Nucleus accumbens (tissue), 56 donors: ENCODE measurements at places on chromosomes 1 and 21.

- no peak for DNase-seq
These were observed 168.0 kb upstream of the RAB4A start for GRCh38 chr1:229102741-229103391.

DNA sequence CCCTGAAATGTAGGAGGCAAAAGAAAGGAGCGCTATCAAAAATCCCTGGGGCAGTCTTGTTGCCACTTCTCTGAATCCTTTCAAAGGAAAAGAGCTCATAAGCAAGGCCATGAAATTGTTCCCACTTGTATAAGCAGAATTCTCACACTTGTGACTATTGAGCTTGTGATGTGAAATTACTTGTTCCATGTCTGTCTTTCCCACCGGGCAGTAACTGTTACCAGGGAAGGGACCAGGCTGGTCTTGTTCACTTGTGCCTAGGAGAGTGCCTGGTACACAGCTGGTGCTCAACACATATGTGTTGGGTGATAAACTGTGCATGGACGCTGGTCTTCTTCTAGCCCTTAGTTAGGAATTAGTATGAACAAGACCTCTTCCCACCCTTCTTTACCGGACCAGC, 150.6 kb downstream of the CDC7 start:
- DNase-seq, result no peak

GRCh38 chr1:151455231-151455630, 4.1 kb downstream of the POGZ start:
- no peak for DNase-seq

- DNase-seq, result no peak
These were observed 478.1 kb downstream of the TTLL7 start for GRCh38 chr1:83520797-83521196.

DNA sequence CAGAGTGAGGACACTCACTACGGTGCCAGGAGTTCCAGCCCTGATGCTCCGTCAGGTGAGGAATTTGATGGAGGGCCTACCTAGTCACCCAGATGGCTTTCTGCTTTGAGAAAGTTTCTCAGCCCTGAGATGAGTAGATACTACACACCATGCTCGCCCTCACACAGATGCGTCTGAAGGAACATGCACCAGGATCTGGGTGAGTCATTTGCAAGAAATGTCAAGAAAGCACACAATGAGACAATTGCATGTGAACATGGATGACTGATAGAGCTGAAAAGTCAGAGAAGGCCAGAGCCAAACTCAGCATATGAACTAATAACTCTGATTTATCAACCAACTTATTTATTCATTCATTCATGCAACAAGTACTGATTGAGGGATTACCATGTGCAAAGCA, 483.9 kb downstream of the OMA1 start:
- DNase-seq, result no peak

DNA sequence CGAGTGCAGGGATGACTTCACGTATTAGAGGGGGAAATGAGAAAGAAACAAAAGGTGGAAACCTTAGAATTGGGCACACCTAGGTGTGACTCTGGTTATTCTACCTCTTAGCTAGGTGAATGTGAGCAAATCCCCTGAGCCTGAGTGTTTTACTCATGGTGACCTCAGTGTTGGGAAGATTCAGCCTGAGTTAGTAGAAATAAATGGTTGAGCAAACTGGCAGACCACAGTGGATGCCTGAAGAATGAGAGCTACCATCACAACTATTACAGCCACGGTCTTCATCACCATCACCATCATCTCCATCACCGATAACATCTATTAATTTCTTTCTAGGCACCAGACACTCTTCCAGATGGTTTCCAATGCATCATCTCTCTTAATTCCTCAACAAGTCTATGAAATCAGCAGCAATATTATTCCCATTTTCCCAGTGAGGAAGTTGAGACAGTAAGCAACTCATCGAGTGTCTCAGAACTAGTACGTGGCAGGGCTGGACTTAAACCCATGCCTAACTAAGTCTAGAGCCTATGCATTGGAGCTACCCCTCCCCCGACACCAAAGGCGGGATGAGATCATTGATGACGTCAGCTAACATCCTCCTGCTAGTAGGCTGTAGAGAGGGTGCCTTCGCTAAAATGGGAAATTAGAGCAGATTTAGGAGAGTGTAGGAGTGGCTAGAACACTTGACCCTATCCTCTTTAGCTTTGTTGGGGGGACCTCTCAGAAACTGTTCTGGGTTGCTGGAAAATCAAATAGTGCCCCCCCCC, 7.9 kb upstream of the KAZN start:
- DNase-seq, result no peak

DNA sequence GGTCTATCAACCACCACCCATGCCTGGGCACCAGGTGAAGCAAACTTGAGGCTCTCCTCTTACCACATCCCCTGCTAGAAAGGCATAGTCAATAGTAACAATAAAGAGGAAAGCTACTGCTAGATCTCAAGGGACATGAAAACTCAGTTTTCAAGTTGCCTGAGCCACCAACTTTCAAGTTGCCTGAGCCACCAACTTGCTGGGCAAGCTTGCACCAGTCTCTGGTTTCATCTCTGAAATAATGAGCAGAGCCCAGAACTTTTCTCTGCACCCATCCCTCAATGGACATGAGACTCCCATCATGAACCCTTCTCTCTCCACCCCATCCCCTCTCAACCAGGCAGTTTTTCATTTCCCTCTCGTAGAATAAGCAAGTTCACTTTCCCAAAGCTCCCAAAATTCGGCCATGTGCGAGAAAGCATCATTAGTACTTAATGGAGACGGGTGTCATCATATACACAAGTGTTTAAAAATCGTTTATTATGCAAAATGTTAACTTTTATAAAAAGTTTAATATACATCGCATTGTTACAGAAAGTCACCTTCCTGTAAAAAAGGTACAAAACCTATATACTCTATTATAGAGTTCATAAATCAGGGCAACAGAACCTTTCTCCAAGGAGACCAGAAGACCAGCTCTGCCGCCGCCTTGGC, 1.7 kb downstream of the ID3 start:
- no peak for DNase-seq

DNA sequence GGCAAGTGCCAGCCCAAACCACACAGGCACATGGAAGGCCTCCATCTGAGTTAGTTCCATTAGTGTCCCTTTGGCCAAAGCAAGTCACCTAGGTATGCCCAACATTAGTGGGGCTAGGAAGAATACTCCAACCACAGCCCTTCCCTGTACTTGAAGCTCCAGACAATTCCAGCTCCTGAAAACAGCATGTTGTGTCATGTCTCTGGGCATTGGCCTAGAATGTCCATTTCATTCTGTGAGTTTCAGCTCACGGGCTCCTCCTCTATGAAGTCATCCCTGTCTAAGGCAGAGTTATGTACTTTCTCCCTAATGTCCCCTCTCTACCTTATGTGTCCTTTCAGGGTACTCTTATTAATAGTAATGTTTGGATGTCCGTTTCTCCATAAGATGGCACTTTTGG, 96.5 kb upstream of the SPATA6 start:
- DNase-seq, result no peak

GRCh38 chr1:202266061-202266765, 72.6 kb downstream of the LGR6 start:
- no peak for DNase-seq

- DNase-seq, result no peak
These were observed 64.3 kb downstream of the TMEM53 start for GRCh38 chr1:44609768-44610526.

DNA sequence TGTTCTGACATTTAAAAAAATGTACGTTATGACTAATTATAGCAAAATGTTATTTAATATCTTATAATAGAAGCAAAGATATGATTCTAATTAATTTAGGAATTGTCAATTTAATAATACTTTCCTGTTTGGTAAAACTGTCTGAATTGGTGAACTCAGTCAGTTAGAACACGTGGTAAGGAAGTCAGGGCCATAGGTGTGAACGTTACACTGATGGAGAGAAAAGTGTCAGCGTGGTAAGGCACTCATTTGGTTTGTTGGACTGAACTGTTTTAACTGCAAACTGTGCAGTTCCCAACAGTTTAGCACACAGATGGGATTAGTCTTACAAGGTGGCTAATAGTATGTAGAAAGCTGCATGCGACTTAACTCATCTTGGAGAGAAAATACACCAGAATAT, 102.9 kb downstream of the EPB41 start:
- no peak for DNase-seq

DNA sequence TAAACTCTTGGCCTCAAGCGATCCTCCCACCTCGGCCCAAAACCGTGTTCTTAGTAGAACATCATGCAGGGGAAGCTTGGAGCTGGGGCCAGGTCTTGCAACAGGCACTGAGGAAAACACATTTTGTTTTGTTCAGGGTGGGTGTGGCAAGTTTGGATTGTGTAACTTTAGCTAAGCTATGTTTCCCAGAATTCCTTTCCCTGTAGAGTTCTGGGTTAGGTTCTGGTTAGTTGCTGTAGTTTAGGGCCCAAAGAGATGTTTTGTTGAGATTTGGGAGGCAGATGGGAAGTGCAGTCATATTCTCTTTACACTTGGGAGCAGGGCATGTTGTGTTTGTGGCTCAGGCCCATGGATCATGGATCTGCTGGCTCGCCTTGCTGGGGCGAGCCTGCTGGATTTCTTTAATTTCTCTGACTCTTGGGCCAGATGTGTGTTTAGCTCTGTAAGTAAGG, 24.0 kb downstream of the PLA2G5 start:
- no peak for DNase-seq

GRCh38 chr1:47951026-47951425, 46.2 kb downstream of the TRABD2B start:
- DNase-seq, result peak; percentile 76

- DNase-seq, result no peak
These were observed 59.6 kb downstream of the DMRTB1 start for GRCh38 chr1:53518775-53519174.

DNA sequence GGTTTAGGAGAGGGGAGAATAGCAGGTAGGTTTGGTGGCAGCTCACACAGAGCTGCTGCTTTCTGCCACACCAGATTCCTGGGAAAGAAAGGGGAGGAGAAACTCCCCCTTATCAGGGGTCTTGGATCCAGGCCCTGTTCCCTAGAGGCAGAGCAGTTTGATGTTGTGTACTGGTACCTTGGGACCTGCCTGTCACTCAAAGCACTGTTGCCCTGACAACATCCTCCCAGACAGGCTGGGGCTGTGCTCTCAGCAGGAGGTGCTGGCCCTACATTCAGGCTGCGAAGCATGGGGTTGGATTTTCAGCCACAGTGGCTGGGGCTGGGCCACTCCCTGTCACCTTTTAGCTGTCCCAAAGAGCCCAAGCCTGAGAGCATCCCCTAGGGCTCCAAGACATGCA, 188.0 kb downstream of the GRIK3 start:
- DNase-seq, result no peak

- peak; percentile 9 for DNase-seq
These were observed 115.7 kb downstream of the SLC30A10 start for GRCh38 chr1:219812491-219813203.

DNA sequence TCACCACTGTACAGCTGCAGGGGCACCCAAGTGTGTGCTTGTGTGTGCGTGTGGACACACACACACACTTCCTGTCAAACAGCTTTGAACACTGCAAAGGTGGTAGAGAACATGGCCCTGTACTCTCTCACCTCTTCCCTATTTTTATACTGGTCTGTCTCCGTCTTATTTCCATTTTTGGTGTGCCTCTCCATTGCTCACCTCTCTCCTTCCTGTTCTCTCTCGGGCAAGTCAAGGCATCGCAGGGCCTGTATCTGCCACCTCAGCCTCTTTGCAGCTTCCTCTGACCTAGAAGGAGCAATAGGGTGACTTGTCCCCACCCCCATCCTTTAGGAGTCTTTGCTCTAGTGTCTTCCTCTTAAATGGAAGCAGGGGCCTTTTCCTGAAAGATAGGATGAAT, 2.2 kb downstream of the SMCP start:
- no peak for DNase-seq

GRCh38 chr1:71587961-71588360, 507.1 kb upstream of the ZRANB2 start:
- DNase-seq, result no peak

- no peak for DNase-seq
These were observed 13.3 kb downstream of the PLPPR5 start for GRCh38 chr1:98991127-98992012.

DNA sequence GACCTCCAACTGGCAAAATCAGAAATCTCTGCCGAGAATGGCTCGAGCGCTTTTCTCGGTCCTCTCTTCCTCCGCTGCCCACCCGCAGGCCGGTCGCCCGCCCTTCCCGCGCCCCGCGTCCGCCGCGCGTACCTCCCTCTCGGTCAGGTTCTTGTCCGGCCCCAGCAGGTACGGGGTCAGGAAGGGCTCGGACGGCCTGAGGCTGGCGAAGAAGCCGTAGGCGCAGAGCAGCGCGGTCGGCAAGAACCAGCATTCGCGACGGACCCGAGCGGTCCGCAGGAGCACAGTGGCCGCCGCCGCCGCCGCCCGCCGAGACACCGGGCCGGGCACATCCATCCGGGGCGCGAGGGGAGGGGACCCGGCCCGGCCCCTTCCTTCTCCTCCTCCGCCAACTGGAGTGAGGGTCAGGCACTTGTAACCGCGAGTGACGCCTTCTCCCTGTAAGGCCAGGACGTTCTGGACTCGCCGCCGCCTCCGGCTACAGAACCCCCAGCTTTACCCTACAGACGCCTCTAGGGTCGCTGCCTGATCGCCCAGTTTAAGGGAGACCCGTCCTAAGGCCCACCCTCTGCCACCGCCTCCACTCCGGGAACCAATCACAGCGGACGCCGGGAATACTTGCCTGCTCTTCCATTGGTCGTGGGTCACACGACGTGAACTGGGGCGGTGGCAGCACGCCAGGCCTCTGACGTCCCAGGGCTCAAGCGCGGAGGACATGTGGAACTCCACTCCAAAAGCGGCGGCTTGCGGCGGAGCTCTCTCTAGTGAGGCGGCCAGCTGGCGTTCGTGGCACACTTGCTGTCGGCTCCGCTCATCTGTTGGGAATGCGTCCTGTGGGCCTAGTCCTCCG, at the start of gene SLC19A2:
SLC19A2 (minus strand) TSS at position 514 of the 850 bp plus-strand sequence; CDS start at position 336, 178 bp downstream.
- DNase-seq, result peak; percentile 93

DNA sequence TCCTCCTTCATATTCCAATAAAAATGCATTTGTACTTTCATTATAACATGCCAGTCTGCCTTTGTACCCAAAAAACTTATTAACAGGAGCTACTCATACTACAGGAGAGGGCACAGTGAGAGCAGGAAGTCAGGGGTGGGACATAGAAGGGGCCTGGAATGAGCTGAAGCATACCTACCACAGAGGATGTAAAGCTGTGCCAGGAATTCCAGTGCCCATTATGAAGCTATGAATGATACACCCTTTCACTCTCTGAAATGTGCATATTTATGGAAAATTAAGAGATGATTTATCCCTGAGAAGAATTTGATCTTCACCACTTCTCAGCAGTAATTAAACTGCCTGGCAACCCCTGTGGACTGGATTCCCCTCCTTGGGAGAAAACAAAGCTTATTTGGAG, 65.8 kb downstream of the ATP5PO start:
- DNase-seq, result no peak

DNA sequence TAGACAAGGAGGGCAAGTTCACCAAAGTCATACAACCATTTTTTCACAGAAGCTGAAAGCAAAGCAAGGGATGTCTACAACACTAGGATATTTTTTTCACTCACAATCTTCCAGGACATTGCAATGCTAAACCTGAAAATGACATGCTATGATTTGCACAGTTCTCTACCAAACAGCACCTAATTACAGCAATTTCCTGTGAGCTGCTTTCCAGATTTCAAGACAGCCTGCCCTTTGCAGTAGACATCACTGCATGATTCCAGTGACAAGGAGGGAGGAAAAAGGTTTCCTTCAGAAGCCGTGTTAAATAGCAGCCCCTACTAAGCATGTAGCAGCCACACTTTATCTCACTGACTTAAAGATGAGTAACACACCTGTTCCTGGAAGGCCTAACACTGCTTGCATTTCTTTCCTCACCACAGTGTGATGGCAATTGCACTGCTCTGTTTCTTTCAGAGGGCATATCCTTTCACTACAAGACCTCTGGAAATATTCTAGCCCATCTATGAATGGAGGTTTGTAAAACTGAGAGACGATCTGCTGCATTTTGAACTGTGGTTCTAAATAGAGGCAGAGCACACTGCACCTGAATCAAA, 97.1 kb downstream of the DUSP10 start:
- no peak for DNase-seq
